CD4-positive, alpha-beta T cell treated with Interleukin-6 for 4 hours (primary cell): ENCODE measurements at places on chromosomes 1 and 21.

DNA sequence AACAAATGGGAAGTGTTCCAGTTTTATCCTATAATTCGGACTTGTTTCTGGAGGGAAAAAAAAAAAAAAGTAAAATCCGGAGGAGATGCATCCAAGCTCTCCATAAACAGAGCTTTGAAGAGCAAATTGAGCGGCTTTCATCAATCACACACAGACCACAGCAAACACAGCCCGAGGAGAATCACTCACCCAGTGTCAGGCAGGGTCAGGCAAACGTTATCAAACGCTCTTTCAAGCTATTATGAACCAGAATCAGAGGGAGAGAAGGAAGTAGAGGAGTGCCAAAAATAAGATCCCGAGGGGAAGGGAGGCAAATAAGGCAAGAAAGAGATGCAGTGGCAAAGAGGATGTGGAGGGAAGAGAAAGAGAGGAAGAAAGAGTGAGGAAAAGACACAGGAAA is 188.3 kb upstream of the CAMK1G start:
- DNase-seq, result no peak

DNA sequence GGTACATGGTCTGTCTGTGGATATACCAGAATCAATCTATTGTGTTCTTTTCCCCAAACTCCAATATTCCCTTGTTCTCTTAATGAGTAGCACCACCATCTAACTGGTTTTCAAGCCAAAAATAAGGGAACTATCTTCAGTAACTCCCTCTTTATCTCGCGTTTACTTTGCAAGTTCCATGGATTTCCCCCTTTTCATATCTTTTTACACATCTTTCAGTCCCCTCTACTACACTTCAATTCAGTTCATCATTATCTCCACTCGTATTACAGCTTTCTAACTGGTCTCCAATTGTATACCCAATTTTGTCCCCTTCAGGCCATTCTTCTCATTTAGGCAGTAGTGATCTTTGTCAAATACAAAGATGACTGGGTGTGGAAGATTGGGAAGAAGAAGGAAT is 4.1 kb upstream of the TMCO1 start:
- DNase-seq, result no peak

DNA sequence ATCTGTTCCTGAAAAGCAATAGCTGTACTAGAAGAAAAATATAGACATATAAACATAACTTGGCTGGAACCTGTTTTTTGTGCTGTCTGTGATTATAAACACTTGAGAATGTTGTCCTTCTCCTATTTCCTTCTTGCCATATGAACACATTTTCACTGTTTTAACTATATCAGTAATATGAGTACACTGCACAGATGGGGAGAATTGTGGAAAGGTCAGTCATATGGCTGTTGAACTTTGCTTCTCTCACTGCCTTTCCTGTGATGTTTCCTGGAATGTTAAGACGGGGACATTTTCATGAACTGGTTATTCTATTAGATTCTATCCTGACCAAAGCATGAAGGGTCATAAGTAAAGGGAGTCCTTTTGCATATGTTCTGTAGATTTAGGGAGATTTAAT is 24.9 kb downstream of the HMCN1 start:
- DNase-seq, result no peak

DNA sequence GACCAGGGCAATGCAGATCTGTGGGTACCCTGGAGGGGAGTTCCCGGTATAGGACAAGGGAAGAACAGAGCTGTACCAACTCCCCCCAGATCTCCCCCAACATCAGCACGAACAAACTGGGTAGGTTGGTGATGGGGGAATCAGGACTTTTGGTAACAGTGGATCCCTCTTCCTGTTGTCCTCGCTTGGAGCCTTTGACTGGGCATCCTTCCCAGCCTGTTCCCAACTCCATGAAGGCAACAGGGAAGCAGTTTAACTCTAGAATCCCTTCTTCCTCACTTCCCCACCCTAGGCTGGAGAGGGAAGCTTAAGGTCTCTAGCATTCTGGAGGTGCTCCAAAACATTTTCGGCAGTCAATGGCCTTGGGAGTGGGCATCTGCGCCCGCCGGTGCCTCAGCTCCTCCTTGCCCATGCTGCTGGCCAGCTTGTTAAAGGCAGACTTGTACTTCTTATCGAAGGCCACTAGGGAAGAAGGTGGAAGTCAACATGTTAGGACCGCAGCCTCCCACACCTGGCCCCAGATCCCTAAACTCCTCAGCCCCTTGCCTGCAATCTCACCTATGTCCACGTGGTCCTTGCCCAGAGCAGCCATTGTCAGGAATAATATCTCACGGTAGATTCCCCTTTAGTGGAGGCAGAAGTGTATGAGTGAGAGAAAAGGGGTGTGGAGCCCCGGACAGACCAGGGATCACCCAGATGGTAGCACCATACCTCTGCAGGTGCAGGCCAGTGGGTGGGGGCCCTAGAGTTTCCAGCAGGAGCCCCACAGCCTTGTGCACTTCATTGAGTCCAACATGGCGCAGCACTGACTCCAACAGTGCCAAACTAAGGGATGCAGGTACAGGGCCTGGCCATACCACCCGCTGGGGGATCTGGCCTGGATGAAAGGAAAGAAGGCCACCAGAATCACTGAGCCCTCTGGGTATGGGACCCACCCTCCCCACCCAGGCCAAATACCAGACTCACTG is 7.5 kb upstream of the GATAD2B start:
- DNase-seq, result no peak

- no peak for DNase-seq
These were observed 11.3 kb downstream of the ATAD3B start for GRCh38 chr1:1482856-1483255.

GRCh38 chr1:209428241-209428921 is 155.1 kb upstream of the CAMK1G start:
- no peak for DNase-seq

GRCh38 chr21:39938086-39938625 is 70.9 kb downstream of the PCP4 start:
- no peak for DNase-seq

DNA sequence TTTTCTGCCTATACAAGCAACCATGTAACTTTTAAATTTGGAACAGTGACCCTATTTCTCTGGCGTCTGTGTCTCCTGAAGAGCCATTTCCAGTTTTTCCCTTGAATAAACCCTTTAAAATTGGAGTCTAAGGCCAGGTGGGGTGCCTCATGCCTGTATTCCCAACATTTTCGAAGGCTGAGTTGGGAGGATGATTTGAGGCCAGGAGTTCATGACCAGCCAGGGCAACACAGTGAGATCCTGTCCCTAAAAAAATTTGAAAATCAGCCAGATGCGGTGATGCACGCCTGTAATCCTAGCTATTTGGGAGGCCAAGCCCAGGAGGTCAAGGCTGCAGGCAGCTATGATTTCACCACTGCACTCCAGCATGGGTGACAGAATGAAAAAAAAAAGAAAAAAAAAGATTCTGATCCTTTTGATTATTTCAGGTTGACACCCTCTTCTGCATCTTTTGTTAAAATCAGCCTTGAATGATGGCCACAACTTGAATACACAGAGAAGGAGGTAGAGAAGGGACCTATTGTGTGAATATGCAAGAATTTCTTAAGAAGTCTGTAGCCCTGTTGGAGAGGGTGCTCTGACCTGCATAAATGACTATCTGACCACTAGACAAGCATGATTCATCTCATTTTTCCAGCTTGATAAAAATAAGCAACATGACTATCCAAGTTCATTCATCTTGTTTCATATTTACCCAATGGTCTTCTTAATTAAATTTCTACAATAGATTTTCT is 40.2 kb upstream of the PARP1 start:
- DNase-seq, result no peak

- no peak for DNase-seq
These were observed 402.5 kb downstream of the PTPRC start for GRCh38 chr1:199041173-199041914.

DNA sequence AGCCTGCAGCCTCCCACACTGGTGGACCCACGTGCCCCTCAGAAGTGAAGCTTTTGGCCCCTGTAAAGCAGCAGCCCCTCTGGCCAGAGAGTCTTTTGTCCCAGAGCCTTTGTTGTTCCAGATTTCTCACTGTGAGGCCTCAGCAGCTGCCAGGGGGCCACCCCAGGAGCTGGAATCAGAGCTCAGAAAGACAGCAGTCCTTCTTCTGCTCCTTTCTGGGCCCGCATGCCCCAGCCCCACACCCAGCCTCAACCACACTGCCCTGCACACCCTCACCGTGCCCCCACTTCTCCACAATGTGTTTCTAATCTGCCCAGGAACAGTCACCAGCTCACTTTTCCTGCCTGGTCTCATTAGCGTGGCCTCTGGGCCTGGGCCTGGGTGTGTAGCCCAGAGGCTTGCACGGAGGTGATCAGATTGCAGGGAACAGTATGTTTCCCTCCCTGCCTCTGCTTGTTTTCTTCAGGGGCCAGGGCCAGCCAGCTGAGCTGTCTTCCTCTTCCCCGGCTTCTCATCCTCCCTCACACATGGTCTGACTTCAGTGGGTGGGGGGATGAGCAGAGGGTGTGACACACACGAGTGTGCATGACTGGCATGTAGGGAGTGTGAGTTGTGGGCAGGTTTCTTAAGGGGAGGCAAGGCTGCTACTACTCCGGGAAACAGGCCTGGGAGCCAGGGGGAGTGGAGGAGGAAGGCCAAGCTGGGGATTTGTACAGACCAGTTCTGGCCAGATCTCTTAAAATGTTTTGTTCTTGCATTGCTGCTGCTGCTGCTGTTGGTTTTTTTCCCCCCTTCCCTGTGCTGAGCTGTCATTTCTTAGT is 82.5 kb upstream of the ZNF648 start:
- no peak for DNase-seq

DNA sequence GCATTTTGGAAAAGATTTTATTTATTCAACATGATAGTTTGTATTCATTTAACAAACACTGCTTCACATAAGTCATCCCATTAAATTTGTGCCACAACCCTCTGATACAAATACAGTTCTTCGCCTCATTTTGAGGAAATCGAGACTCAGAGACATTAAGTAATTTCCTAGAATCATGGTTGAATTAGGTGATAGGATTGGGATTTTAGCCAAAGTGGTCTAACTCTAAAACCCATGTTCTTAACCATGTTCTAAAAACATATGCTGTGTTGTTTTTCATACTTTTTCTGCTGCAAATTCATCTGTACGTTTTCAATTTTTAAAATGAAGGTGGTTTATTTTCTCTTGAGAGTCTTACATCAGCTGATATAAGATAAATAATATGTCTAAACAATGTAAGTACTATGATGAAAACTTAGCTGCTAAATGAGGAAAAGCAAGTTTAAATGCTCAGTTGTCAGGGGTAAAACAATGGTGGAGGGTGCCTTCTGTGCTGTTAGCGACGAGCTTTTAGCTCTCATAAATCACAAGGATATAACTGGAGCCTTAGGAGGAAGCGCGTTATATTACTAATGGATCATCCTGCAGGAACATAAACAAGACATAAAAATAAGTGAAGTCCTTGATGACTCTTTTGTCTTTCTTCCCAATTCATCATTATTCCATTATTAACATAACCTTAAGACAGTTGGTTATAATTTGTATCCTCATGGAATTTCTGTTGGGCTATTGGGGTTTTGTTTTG is 97.7 kb downstream of the CACHD1 start:
- DNase-seq, result no peak

DNA sequence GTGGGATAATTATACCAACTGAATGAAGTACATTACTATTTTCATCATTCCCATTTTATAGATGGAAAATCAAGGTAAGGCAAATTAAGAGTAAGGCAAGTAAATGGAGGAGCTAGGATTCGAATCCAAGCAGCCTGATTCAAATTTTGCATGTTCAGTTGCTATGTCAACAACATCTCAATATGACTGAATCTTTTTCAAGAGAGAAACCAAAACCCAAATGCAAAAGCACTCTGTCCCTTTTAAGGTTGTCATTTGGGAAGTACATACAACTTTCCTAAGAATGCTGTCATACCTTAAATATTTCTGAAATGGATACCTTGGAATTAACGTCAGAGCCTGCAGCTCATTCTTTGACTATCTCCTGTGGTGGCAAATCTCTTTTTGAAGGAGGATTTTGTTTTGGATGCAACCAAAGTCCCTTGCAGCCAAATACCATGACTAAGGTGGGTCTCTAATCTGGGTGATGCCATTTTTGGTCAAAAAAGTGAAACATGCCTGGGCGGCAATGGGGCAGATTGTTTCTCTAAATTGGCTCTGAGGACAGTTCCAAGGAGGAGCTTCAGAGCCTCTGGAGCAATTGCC is 25.4 kb downstream of the ADAMTS1 start:
- no peak for DNase-seq

GRCh38 chr1:91635763-91636162 is 135.1 kb downstream of the CDC7 start:
- DNase-seq, result no peak

- no peak for DNase-seq
These were observed 88.4 kb downstream of the DYRK1A start for GRCh38 chr21:37454869-37455503.

- DNase-seq, result no peak
These were observed 49.7 kb upstream of the RGS2 start for GRCh38 chr1:192759104-192759503.

DNA sequence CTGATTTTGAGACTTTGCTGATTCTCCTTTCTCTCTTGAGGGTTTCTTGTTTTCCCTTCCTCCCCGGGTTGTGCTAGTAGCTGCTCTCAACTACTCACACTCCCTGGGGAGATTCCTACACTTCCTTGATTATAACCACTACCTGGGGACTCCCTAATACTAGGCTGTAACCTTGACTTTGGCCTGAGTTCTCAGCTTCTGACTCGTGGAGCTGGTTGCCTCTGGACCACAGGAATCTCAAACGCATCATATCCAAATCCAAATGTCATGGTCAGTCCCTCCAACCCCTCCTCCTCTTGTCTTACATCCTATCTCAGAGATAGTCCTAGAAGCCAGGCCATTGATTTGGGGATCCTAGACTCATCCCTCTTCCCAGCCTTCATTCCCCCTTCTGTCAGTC is 12.0 kb downstream of the MOV10 start:
- DNase-seq, result no peak

- DNase-seq, result no peak
These were observed 290.5 kb downstream of the OMA1 start for GRCh38 chr1:58256041-58256440.

GRCh38 chr21:21268061-21268471 is 269.9 kb downstream of the NCAM2 start:
- no peak for DNase-seq

DNA sequence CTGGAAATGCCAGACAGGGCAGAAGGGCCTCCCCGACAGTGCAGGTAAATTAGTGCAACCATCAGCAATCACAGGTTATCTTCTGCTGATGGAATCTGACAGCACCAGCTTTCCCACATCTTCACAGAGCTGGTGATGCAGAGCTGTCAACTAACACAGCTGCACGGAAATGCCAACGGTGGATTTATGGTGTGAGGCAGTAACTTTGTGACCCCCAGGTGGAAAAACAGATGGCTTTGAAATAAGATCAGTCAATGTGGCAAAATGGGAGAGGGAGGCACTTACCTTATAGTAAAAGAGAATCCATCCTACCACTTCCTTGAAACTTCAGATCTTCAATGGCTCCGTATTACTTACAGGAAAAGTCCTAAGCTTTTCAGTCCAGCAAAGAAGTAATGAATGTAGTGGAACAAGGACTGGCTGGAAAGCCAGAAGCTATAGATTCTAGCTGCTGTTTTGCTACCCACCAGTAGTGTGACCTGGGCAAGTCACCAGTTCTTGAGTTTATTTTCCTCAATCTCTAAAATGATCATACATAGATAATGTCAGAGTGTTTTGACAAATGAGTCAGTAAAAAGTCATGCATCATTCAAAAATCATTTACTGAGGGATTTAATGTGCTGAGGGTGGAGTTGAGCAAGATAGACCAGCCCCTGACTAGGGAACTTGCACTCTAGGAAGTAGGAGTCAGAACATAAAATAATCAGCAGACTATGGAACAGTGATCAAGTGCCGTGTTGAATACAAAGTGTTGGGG is 245.7 kb upstream of the JUN start:
- DNase-seq, result no peak
